ENCODE measurements at places on chromosomes 11 and 22.

GRCh38 chr22:33073989-33074418 is 15.8 kb upstream of the SYN3 start:
- no peak for DNase-seq
- no peaks in the 10 kb centered on the region for H3K36me3 ChIP-seq
- H3K4me1 ChIP-seq: no peaks in the 10 kb centered on the region
- H3K27ac ChIP-seq: no peak overlapping the region

- H3K4me1 ChIP-seq: peaks cover 12% of the 10 kb centered on the region
- no peak for DNase-seq
- no peak overlapping the region for H3K27ac ChIP-seq
- H3K36me3 ChIP-seq: no peaks in the 10 kb centered on the region
Measured at GRCh38 chr11:74471668-74472429, 4.5 kb upstream of the KCNE3 start.

DNA sequence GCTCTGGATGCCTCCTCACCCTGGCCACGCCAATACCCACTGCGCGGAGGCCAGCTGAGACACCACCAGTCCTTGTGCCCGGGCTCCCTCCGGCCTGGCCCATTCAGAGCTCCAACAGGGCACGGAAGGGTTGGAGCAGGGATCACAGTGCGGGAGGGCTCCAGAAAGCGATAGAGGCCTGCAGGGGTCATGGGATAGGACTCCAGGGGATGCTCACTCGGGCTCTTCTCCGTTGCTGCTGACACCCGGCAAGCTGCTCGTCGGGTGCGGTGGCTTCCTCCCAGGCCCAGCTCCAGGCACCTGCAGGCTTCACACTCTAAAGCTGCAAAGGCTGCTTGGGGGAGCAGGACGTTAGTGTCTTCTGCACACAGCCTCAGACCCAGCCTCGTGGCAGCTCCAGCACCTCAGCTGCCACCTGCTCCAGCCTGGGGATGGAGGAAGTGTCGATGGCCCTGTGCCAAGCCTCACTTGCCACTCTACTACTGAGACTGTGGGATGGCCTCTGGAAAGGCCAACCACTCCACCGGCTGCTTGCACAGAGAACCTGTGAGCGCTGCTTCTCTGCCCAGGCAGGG is 10.6 kb downstream of the WNT7B start:
- H3K4me3 ChIP-seq: no peak overlapping the region
- H3K4me1 ChIP-seq: no peaks in the 10 kb centered on the region
- peaks cover 20% of the 10 kb centered on the region for H3K27me3 ChIP-seq
- DNase-seq: no peak
- H3K27ac ChIP-seq: no peak overlapping the region

- H3K4me1 ChIP-seq: no peaks in the 10 kb centered on the region
- DNase-seq: no peak
- H3K27ac ChIP-seq: no peak overlapping the region
- peaks cover 21% of the 10 kb centered on the region for H3K27me3 ChIP-seq
- H3K36me3 ChIP-seq: no peaks in the 10 kb centered on the region
- H3K4me3 ChIP-seq: no peak overlapping the region
Measured at GRCh38 chr11:112400476-112401014, 139.9 kb upstream of the PLET1 start.

DNA sequence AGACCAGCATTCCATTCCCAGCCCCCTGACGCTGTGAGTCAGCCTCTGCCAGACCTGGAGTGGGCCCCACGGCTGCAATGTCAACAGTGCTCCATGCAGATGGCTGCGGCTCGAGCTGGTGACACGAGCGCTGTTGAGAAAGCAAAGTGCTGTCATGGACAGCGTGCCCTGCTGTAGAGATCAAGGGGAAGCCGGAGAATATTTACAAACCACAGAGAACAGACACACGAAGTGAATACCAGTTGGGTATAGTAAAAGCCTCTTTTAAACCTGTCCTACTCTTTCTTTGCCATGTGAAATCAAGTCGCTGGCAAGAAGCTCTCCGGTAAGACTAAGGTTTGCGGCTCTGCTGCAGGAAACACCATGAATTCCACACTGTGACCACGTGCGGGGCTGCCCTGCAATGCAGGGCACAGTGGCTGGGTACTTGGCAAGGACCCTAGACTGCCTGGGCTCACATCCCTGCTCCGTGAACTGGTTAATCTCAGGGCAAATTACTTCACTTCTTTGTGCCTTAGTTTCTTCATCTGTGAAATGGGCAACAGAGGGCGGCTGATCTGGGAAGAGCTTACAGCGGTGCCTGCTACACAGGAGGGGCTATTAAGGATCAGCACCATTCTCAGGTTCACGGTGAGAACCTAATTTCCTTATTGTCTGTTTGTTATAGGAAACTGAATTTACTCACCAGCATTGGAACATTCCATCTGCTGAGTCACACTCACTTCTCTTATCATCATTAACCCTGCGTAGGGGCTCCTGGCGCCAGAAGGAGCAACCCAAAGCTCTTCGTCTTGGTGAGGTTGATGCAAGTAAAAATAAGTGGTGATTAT is 27.8 kb upstream of the ELFN2 start:
- no peak overlapping the region for H3K4me3 ChIP-seq
- DNase-seq: peak; percentile 39
- no peak overlapping the region for H3K27ac ChIP-seq
- H3K36me3 ChIP-seq: no peaks in the 10 kb centered on the region

- no peaks in the 10 kb centered on the region for H3K36me3 ChIP-seq
- no peak for DNase-seq
- no peak overlapping the region for H3K27ac ChIP-seq
- H3K4me3 ChIP-seq: no peak overlapping the region
- H3K4me1 ChIP-seq: no peaks in the 10 kb centered on the region
- no peaks in the 10 kb centered on the region for H3K27me3 ChIP-seq
Measured at GRCh38 chr22:47067321-47067890, 305.0 kb downstream of the TBC1D22A start.
